Tongue (tissue), 3 donors: ENCODE measurements at places on chromosomes 4 and X.

- DNase-seq: no peak
These were observed 52.6 kb downstream of the CPZ start for GRCh38 chr4:8644966-8645752.

GRCh38 chr4:152189451-152190179, 346.3 kb downstream of the FBXW7 start:
- DNase-seq: no peak

DNA sequence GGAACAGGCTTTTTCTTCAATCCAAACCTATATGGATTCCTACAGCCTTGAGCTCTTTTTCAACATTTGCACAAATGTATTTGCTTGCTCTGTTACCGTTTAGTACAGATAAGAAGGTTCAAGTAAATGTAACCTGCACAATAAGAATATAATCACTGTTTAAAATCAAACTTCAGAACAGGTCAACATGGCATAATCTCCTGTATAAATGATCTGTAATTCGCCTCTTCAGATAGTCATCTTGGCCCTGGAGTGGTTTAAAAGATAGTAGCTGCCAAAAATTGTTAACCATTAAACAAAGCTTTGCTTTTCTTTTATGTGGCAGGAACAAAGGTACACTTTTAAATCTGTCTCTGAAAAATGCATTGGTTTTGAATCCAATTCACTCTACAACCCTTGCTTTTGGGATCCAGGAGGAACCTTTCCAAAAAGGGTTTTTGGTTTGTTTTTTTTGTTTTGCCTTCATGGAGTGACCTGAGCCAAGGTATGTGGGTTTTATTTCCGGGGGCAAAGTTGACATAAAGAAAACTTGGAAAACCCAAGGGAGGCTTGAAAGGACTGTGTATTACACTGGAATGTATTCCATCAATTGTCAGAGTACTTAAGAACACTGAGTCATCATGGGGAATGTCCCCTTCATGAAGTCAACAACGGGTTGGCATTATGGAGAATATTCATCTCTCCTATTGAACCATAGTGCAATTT, 210.4 kb upstream of the HCCS start:
- DNase-seq: no peak

GRCh38 chrX:136210243-136210642, 41.0 kb downstream of the MAP7D3 start:
- no peak for DNase-seq

DNA sequence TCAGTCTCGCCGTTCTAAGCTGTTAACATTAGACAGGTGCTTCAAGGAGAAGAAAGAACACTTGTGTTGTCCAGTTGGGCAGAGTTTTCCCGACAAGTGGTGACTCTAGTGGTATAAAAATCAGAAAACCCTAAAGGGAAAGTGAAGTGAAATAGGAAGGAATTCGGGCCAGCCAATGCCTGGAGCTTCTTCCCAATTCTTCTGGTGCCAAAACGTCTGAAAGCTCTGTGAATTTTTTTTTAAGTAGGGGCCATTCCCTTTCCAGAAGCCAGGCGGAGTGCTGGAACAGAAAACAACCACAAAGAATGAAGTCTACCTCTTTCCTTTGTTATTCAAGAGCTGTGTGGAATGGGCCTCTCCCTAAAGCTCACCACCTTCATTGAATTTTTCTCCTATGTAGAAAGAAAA, 43.1 kb upstream of the PPARGC1A start:
- peak; percentile 40 for DNase-seq

DNA sequence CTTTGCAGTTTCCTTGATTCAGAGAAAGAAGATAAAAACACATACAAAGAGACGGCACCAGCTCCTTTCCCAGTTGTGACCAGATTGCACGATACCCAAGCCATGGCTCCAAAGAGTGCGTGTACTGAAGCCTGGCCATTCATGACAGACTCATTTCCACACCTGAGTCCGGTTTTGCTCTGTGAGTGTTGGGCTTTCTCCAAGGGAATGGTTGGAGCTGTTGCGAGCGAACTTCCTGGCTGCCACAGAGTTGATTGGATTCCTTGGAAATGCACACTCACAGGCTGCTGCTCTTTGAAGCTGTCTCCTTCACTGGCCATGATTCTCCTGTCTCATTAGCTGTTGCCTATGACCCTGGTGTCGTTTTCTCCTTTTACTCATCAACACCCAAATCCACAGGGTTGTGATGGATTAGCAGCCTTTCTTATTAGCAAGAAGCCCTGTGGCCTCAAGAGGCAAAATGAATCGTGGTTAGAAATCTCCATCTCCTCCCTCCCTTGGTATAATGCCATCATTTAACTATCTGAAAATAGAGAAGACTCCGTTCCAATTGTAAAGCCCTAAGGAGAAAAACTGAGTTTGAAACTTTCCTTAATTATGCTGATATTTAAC, 43.9 kb upstream of the BBS12 start:
- peak; percentile 6 for DNase-seq

- no peak for DNase-seq
These were observed 169.9 kb upstream of the HAND2 start for GRCh38 chr4:173699841-173700475.

GRCh38 chr4:113971706-113972360, 7.6 kb downstream of the ARSJ start:
- no peak for DNase-seq

DNA sequence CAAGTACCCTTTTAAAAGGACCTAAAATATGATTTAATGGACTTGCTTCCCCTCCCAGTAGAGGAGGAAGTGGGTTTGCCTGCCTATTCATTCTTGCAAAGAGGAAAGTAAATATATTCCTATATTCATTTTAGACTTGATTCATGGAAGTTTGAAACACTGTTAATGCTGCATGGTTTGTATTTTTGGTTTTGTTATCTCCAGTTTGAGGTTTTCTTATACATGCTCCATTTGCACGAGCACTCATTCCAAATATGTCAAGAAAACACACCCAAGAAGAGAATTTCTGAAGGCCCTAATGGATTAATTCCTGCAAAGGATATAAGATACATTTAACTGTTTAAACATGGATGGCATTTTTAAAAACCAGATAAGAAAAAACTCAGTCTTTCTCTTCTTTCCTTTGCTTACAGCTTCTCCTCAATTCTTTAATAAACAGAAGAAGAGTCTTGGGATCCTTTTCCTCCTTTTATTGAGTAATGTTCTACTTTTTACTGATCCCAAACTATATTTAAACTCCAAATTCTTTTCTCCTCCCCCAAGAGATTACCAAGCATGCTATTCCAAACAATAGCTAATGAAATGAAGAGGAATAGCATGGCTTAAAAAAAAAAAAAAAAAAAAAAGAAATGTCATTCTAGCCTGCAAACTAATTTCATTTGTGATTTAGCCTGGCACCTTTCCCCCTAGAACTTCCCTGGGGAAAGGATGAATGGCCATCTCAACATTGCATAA, 54.6 kb upstream of the LDB2 start:
- DNase-seq: no peak

DNA sequence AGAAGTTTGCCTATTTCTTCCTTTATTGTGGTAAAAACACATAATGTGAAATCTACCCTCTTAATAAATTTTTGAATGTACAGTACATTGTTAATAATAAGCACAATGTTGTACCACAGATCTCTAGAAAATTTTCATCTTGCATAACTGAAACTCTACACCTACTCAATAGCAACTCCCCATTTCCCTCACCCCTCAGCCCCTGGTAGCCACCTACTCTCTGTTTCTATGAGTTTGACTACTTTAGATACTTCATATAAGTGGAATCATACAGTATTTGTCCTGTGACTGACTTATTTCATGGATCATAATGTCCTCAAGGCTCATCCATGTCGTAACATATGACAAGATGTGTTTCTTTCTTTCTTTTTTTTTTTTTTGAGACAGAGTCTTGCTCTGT, 446.4 kb downstream of the RPA4 start:
- no peak for DNase-seq

DNA sequence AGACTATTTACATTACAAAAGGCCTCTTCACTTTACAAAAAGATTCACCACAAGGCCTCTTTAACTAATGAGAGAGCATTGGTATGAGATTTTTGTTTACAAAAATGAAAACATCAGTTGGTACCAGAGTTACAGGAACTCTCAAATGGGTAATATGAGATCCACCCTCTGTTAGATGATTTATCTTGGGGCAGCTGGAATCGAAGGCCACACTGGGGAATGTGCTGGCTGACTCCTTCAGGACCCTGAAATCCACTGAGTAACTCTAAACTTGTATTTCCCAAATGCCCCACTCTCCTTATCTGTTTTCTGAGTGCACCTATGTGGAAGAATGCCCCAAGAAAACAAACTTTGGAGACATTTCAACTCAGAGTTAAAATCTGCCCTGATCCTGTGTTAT, 232.9 kb upstream of the F9 start:
- peak; percentile 48 for DNase-seq

DNA sequence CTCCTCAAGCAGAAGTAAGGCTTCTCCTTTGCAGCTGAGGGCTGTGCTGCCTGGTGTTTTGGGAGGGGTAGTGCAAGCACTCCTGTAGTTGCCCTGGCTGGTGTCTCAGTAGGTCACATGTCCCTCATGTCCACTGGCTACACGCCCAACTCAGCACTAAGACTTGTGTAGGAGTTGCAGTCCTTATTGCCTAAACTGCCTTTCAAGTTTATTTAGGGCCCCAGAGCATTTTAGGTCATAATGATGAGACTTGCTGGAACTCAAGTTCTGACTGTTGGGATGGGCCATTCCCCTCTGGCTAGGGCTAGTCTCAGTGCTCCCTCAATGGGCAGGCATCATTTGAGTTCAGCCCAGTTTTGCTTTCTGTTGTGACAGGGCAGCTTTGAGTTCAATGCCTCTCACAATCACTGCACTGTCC, 44.1 kb downstream of the PPM1K start:
- DNase-seq: no peak

DNA sequence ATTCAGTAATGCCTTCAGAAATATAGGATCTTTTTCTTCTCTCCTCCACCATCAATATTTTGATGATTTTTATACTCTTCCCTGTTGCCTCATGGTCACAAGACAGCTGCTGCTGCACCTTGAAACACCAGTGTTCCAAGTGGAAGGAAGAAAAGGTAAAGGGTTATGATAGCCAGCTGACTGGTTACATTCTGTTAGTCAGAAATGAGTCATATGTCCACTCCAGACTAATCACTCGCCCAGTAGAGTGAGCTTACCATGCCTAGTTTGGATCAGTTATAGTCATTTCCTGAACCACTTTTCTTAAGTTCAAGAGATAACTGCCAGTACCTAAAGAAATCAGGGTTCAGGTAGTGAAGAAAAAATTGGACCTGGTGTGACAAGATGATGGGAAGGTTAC, 532.3 kb upstream of the SMIM31 start:
- no peak for DNase-seq

DNA sequence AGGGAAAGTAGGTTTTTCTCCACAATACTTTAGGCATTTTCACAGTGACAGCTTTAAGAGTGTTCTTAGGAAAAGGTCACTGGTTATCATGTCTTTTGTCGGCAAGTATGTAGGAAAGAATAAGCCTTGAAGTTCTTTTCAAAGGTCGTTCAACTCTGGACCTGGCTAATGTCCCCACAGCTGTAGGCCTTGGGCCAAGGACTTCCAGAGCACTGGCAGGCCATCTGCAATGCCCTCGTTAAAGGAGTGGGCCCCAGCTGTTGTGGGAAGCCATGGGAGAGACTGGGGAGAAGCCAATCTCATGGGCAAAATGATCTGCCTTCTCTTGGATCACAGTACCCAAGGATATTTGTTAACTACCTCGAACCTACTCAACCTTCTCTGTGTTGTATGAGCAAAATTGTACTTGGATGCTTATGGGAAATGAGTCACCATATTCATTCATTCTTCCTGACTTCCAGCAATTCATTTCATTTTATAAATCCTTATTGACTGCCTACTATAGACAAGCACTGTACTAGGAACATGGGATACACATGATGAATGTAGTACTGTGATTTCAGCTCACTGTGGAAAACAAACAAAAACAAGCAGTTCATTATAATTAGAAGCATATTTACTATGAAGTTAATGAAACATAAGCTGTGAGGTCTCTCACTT, 141.1 kb upstream of the KIT start:
- peak; percentile 5 for DNase-seq

- DNase-seq: no peak
These were observed 40.6 kb downstream of the GUCY2F start for GRCh38 chrX:109441266-109441665.

GRCh38 chrX:38004046-38004445, 2.3 kb upstream of the SYTL5 start:
- no peak for DNase-seq

GRCh38 chrX:75547783-75548182, 24.9 kb upstream of the ZDHHC15 start:
- peak; percentile 70 for DNase-seq

DNA sequence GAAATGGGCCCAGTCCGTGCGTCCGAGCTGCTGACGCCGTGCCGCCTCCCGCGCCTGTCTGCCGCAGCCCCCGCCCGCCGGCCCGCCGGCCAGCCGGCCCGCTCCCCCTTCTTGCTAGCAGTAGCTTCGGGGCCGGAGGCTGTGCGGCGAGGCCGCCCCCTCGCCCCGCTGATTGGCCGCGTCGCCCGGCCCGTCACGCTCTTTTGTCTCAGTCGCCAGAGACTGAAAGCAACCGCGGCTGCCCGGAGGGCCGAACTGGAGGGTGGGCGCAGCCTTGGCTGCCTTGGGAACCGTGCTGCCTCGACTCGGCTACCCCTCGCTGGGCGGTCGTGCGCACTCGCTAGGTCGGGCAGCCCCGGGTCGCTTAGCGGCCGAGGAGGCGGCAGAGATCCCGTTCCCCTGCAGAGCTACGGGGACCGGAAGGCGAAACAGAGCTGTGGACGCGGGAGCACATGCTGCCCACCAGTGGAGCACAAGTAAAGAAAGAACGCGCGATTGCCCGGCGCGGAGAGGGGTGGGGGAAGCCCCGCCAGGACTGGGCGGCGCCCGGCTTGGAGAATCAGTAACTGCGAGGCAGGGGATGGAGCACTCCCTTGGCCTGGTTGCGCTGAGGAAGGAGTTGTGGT, at the start of gene ZCCHC18:
Gene ZCCHC18, plus strand, starts transcription at position 198 of the 626 bp plus-strand sequence. CDS start 1,589 bp downstream, outside the sequence.
- peak; percentile 67 for DNase-seq

GRCh38 chr4:115562506-115562905, 449.1 kb upstream of the NDST4 start:
- no peak for DNase-seq

GRCh38 chrX:69185886-69186285, 20.6 kb upstream of the PJA1 start:
- no peak for DNase-seq

DNA sequence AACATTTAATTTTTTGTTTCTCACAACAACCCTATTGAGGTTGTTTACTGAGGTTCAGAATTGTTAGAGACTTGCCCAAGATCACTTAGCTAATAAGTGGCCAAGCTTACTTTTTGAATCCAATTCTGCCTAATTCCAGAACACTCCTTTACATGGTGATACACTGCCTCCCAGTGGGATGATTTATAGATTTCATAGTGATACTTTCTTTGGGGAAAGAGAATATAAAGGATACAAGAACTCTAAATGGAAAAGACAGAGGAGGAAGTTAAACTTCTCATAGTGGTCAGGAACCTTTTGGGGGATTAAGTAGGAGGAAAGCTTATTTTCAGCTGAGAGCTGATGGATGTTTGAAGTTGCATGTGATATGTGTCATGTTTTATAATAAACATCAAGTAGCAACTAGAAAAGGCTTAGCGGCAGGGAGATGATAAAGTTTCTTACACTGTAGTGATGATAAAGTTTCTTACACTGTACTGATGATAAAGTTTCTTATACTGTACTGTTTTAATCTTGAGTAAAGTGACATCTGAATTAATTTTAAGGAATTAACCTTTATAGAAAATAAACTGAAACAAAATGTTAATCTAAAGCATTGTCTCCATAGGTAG, 15.3 kb downstream of the STAG2 start:
- DNase-seq: peak; percentile 39
